ENCODE measurements at places on chromosomes 16 and 17.

GRCh38 chr17:14381606-14382005, 80.7 kb downstream of the HS3ST3B1 start:
- no peak for DNase-seq

GRCh38 chr16:62201911-62202310, 165.7 kb upstream of the CDH8 start:
- DNase-seq = no peak

DNA sequence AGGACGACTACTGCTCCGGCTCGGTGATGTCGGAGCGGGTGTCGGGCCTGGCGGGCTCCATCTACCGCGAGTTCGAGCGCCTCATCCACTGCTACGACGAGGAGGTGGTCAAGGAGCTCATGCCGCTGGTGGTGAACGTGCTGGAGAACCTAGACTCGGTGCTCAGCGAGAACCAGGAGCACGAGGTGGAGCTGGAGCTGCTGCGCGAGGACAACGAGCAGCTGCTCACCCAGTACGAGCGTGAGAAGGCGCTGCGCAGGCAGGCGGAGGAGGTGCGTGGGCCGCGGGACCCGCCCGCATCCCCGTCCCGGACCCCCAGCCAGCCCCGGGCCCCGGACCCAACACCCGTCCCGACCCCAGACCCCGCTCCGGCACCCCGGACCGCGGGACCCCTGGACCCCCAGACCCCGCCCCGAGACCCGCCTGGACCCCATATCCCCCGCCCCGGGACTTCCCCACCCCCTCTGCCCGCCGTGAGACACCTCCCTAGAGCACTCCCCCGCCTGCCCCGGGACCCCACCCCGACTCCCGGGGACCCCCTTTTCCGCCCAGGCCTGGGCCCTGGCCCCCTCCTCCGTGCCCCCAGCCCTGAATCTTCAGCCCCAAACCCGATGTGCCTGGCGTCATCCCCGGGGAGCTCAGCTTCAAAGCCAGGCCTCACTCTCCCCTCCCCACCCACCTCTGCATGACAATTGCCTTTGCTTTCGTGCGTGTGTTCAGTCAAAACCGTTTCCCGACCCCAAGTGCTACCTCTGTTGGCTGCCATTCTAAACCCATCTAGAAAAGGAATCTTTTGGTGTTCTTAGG, 594 bp downstream of the MAPK8IP3 start:
- DNase-seq = no peak

DNA sequence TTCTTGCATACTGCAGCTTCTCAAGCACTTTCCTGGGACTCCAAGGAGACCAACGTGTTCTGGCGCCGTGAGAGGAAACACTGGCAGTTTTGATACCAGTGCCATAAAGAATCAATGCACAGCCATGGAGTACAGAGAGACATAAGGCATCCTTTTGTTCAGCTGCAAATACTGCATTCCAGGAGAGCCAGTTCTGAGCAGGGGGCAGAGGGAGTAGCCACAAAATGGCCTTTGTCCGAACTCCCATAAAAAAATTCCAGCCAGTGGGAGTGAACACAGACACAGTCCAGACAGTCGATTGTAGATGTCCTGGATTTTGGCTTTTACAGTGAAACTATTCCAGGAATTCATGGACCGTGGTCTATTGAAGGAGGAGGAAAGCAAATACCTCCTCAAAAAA, 36.2 kb upstream of the TEKT3 start:
- no peak for DNase-seq

GRCh38 chr17:80265205-80266068, 4.8 kb downstream of the RNF213 start:
- no peak for DNase-seq

DNA sequence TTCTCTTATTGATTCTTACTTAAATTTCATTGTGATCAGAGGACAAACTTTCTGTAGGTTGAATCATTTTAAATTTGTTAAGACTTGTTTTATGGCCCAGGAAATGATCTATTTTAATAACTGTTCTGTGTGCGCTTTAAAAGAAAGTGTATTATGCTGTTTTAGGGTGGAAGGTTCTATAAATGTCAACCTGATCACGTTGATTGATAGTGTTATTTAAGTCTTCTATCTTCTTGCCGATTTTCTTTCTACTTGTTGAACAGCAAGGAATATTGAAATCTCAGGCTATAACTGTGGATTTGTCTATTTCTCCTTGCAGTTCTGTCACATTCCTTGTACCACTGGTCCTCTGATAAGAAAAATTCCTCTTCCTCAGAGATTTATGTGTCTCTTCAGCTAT, 112.7 kb downstream of the TANC2 start:
- no peak for DNase-seq

DNA sequence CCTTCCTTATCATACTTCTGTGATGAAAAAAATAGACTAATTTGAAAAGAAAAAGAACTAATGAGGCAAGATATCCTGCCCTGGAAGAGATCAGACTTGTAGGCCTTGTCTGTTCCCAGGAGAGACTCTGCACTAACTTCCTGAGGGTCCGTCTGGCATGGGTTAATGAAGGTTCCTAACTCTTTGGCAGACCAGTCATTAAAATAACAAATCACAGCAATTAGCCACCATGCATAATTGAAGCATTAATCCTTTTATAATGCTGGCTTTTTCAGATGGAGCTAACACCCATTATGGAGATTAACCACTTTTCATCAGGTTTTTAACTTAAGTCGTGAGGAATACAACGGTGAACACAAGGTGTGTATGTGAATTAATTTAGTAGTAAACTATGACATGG, 10.4 kb upstream of the KRT10 start:
- no peak for DNase-seq
